Progenitor cell of endocrine pancreas (in vitro differentiated cells): ENCODE measurements at places on chromosomes 5 and 9. TPM values are rescaled to one million over a fixed set of nuclear protein-coding genes. Genes with fewer than 3 reads are reported as not detected.

- DNase-seq, result peak; percentile 55
Measured at GRCh38 chr5:181223729-181224389, 778 bp downstream of the TRIM41 start.

GRCh38 chr9:89879701-89880100 lies 274.9 kb downstream of the GADD45G start:
- no peak for DNase-seq

DNA sequence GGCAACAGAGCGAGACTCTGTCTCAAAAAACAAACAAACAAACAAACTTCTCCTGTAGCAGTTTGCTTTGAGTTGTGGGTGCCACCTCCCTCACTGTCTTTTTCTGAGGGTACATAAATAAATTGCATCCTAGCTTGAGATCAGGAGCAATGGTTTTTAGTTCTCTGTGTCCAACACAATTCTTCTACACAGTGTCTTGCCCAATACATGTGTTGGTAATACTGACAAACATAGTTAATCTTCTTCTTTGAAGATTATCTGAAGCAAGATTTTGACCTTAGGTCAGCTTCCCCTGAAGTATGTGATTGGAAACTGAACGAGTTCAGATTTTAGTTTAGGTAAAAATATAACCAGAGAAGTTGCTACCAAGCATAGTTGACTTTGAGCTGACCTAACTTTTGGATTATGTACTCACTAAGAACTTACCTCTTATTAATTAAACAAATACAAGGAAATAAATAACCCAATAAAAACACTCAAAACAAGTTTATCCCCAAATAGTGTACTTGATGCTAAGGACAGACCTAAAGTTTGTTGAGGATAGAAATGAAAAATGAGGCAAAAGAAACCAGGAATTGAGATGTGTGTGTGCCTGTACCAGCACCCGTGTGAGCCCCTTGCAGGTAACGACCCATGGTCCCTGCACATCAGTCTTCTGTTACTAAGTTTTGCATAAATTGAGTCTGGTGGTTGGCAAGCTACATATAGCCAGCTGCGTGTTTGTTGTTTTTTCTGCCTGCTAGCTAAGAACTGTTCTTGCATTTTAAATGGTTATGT lies 16.2 kb downstream of the TJP2 start:
- no peak for DNase-seq

CCNI2 gene
- total RNA-seq, result 0.36 and 0.49 TPM in 2 replicates

HK3 gene
- total RNA-seq, result not detected in 2 replicates
